ENCODE measurements at places on chromosomes 7 and 10.

DNA sequence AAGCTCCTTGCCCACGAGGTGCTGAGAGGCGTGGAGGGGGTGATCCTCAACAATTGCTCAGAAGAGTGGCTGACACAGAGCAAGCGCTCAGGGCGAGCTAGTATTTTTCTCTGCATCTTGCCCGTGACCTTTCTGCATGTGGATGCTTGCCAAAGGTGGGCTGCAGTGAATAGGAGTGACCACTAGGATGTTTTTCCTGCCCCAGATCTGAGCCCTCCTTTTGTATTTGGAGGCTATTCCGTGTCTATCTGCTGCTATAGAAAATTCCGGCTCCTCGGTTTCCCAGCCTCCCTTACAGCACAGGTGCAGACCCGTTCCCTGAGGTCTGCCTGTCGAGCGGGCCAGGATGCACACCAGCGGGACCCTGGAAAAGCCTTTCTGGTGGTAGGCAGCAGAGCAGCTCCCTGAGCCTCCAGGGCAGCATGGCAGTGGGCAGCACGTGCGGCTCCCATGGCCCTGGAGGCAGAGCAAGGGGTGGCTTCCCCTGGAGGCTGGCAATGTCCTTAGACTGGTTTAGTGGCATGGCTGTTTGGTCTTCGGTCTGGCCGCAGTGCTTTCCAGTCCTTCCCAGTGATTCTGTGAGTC, 145.1 kb upstream of the PCBD1 start:
- no peak for DNase-seq

GRCh38 chr7:23295401-23295697, 3.8 kb upstream of the MALSU1 start:
- no peak for DNase-seq

- no peak for DNase-seq
Measured at GRCh38 chr7:73774923-73775322, 4.9 kb upstream of the CLDN3 start.

DNA sequence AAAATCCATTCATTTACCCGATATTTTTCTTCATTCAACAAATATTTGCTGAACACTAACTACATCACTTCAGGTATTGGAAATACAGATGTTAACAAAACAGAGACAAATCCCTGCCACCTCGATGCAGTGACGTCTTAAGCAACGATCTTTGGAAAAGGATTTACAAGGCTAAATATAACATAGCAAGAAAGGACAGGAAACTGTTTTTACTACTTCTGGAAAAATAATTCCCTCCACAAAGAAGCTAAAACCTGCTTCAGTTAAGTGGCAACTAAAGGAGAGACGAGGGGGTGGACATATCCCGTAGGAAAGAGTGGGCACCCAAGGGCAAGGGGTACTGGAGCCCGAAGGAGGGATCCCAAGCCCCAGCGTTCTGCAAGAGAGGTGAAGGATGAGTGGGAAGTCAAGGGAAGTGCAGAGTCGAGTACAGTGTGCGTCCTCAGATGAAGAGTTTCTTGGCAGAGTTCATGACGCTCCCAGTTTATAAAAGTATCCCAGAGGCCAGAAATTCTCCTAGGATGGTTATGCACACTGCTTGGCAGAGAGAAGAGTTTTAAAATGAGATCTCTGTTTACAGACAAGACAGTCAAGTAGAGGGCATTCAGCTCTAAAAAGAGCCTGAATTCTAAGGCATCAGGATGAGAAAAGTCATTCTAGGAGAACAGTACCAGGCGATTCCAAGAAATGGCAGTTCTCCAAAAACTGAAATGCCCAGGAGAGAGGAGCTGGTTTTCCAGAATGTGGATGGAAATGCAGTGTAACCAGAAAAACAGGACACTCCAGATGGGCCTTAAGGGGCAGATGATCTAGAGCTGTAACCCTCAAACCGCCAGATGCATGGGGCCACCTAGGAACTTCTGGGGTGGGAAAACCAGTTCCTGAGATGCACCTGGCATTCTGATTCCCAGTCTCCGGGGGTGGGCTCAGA, 97.3 kb downstream of the GRB10 start:
- DNase-seq: no peak

DNA sequence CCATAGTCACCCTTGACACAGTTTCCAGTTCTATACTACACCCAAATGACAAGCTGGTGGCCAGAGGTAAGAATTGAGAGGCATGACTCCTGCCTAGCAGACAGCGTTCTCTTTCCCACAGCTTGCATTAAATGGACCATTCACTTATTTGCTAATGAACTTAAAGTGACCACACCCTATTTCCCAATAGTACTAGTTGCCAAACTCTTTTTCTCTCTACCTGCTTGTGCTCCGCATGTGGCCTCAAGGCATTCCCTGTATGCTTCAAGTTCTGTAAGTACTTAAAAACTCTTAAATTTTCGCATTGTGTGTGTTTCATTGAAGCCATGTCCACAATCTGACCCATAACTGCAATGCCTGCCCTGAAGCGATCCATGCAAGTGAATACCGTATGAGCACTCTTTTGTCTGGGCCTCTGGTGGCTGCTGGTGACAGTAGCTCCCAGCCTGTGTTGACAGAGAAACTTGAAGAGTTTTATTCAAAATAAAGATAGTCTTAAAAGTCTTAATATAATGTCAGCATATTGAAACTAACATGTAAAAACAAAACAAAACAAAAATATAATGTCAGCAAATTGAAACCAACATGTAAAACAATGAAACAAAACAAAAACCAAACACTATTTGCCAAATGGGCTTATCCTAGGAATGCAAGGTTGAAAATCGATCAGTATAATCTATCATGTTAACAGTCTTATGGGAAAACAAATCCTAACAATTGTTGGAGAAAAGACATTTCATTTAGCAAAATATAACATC, 73.6 kb downstream of the CCSER2 start:
- no peak for DNase-seq

DNA sequence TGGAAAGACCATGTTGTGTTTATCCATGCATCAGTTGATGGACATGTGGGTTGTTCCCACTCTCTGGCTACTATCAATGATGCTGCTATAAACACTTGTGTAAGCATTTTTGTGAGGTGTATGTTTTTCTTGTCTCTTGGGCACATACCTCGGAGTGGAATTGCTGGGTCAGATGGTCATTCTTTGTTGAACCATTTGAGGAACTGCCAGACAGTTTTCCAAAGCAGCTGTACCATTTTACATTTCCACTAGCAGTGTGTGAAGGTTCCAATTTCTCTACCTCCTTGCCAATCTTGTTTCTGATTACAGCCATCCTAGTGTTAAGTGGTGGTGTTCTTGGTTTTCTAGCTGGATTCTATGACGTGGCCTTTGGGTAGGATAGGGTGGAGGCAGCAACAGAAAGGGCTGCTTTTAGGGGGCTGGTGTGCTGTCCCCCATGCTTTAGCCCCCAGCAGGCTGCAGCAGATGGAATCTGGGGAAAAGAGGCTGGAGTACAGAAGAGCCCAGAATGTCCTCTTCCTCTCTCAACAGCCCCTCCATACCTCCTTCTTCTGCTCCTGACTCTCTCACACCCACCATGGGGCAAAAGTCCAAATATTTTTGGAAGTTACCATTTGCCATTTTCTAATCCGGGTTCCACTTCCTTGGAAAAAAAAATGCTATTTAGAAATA, 352.7 kb downstream of the FRMD4A start:
- no peak for DNase-seq

DNA sequence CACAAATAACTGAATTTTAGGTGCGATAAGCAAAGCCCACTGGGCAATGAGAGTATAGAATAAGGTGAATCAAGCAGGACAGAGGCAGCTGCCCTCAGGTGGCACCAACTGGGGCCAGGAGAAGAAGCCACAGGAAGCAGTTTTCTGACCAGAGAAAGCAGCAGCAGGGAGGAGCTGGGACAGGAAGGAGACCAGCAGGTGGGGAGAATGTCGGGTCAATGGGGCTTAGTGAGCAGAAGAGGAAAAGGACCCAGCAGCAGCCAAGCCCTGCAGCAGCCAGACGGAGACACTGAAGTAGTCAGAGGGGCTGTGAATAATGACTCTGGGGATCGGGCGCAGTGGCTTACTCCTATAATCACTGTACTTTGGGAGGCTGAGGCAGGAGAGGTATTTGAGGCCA, 209.6 kb upstream of the SH2B2 start:
- DNase-seq: no peak

- DNase-seq: no peak
Measured at GRCh38 chr10:63300801-63301200, 165.0 kb downstream of the JMJD1C start.

DNA sequence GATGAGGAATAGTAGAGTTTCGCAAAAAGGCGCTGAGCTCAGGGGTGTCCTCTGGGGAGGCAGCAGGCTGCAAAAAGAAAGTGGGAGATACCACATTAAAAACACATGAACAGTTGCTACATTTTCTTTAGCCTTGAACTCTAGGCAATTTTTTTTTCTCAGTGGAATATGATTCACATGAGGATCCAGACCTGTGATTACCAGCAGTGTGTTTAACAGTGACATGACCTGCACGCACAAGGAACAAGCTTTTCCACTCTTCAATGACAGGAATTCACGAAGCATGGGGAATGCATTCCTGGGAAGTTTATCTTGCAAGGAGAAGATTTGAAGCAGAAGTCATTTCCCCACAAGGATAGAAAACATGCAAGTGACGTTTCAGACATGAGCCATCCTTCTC, 161.6 kb downstream of the ITGA8 start:
- peak; percentile 58 for DNase-seq

GRCh38 chr7:95905167-95905566, 132.8 kb downstream of the DYNC1I1 start:
- DNase-seq: peak; percentile 19

- no peak for DNase-seq
Measured at GRCh38 chr10:72027498-72027897, 60.9 kb downstream of the SPOCK2 start.

GRCh38 chr7:77862691-77863090, 64.1 kb downstream of the PHTF2 start:
- DNase-seq: no peak

GRCh38 chr10:90930971-90931871, 10.3 kb upstream of the ANKRD1 start:
- peak; percentile 80 for DNase-seq

DNA sequence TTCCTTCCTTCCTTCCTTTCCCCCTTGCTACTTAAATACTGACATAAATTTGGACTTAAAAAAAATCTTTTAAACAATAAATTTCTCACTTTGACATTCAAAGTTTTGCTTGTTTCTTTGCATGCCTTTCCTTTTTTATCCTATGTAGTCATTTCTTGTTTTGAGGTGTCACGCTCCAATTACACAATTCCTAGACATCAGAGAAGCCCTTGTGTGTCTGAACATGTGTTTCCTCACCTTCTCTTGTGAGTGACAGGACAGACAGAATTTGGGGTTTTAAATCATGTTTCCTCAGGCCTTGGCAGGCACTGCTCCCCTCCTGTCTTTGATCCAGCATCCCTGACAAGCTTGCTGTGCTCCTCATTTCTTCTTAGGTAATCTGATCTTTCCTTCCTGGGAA, 91.3 kb downstream of the CYTH3 start:
- no peak for DNase-seq

DNA sequence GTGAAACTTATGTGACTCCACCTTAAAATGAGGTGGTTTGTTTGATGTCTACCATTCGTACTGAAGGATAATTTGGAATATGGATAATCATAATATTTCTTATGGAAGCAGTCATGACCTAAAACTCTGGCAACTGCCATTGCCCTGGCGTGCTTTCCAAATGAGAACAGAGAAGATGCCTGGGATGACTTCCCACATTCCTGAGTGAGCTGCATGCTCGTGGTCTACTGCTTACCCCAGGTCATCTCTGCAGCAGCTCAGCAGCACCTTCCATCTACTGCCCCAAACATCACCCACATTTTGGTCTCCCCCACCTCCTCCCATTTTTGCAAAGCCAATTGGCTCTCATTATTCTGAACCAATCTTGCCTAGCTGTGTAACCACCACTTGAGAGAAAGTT, 40.1 kb downstream of the LYZL1 start:
- DNase-seq: peak; percentile 93

DNA sequence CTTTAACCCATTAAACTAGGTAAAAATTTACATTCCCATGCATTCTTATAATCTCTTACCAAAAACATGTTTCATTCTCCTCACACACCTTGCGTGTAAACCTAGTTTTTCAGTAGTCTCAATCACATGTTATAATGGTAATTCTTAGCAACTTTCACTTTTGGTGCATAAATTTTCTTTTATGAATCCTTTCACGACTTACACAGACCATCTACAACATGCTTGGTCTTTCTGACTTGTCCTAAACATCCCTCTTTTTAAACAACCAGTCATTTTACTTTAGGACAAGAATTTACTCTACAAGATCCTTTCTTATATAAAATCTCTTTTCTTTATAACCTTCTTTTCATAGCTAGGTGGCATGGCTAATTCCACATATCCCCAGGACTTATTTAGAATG, 25.8 kb downstream of the FBXL13 start:
- no peak for DNase-seq

- no peak for DNase-seq
Measured at GRCh38 chr7:1026721-1027161, 17.6 kb upstream of the GPR146 start.

- DNase-seq: no peak
Measured at GRCh38 chr10:86944031-86944419, 13.4 kb downstream of the MMRN2 start.

DNA sequence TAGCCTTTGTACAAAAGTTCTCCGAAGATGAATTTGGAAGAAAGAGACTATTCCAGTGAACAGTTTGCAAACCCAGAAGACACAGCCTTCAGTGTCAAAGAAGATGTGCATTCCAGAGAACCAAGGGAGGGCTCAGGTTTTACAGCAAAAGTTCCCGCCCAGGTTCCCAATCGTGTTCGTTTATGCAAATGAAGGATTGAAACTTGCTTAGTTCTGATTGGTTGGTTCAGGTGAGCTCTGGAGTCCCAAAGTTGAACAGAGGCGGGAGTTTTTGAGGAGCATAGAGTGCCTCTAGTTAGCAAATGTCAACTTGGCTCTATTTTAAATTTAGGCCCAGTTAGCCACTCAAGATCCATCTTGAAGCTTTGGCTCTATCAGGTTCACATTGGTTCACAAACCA, 51.3 kb downstream of the TMEM270 start:
- no peak for DNase-seq
